ENCODE measurements at places on chromosomes 4 and X.

DNA sequence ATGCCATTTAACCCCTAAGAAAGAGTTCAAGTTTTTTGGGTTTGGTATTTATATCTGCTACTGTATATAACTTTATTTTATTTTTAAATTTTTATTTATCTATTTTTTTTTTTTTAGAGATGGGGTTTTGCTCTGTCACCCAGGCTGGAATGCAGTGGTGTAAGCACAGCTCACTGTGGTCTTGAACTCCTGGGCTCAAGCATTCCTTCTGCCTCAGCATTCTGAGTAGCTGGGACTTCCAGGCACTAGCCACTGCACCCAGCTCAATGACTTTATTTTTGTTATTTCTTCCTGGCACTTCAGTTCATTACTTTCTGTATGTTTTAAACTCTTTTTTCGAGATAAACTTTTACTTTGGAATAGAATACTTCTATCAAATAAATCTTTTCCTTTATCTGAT lies 42.4 kb upstream of the PGAM4 start:
- DNase-seq = no peak

- peak; percentile 4 for DNase-seq
These were observed 195.6 kb upstream of the TACR3 start for GRCh38 chr4:103915224-103915869.

GRCh38 chrX:108025954-108026600 lies 18.8 kb upstream of the VSIG1 start:
- DNase-seq = no peak

- no peak for DNase-seq
These were observed 124.4 kb upstream of the PCDH18 start for GRCh38 chr4:137656661-137657060.

DNA sequence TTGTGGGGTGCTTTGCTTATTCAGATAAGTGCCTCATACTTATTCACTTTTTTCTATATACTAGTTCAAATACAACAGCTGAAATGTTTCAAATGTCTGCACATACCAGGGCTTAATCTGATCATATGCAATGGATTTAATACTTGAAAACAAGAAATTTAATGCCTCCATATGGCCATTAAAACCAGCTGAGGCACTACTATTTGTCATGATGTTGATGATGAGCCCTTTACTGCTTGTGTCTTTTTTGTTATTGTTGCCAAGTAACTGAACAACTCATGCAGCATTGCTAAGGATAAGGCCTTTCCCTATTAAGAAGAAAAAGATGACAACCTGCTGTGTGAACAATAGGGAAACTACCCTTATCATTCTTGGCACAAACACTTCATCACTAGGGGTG lies 52.5 kb downstream of the MAGEB10 start:
- no peak for DNase-seq

- no peak for DNase-seq
These were observed 144.6 kb upstream of the MAP3K15 start for GRCh38 chrX:19659929-19660328.

DNA sequence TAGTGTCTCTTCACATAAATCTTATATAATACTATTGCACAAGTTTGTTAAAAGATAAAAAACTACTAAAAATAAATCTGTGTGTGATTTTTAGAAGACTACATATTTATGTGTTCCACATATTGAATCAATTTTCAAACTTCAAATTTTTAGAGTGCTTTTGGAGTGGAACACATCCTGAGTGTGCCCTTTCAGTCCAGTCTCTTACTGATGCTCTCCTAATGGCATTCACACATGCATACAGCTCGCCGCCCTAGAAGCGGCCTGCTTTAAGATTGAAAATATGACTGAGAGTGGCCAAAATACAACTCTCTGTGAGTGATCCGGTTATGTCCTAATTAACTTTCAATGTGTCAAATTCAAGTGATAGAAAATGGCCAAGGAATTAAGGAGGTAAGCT lies 628.8 kb downstream of the ANKRD50 start:
- no peak for DNase-seq

DNA sequence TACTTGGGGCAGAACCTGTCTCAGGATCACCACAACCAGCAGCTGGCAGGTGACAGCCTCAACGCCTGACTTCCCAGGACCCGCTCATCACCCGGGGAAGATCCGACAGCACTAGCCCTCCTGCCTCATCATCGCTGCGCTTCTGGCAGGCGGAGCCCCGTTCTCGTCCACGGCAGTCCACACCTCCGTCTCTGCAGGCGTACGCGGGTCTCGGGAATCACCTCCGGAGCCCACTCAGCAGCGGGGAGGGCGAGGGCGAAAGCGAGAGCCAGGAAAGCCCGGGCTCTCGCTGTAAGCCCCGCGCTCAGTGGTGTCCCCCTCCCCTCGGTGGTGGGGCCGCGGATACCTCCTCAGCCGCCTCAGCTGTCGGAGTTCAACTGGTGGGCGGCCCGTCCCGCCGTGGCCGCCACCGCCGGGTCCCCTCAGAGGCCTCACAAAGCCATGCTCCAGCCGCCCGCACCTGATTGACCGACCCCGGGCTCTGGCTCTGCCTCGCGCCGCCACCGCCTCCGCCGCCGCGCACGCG lies 518 bp upstream of the CNKSR2 start:
- DNase-seq = no peak

DNA sequence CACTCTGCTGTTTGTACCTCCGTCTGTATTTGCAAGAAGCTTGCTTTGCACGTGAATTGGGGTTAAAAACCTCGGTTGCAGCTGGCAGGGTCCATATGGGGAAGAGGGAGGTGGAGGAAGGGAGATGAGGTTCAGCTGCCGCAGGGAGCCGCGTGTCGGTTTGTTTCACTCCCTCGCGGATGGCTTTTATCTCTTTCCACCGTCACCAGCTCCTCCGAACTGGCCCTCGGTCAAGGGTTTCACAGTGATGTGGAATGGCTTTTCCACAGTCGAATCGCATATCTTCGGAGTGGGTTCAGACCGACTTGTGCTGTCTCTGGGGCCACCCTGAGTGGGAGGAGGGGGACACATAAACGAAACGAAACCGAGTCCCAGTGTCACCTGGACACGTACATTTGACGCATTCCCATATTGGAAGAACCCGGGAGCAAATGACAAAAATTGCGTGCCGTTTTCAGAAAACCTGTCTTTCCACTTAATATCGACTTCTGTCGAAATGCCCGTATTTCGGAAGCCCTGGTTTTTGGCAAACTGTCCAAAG lies 929 bp downstream of the ZBTB33 start:
- peak; percentile 27 for DNase-seq

- DNase-seq = no peak
These were observed 29.5 kb downstream of the TMEM131L start for GRCh38 chr4:153495480-153496193.

DNA sequence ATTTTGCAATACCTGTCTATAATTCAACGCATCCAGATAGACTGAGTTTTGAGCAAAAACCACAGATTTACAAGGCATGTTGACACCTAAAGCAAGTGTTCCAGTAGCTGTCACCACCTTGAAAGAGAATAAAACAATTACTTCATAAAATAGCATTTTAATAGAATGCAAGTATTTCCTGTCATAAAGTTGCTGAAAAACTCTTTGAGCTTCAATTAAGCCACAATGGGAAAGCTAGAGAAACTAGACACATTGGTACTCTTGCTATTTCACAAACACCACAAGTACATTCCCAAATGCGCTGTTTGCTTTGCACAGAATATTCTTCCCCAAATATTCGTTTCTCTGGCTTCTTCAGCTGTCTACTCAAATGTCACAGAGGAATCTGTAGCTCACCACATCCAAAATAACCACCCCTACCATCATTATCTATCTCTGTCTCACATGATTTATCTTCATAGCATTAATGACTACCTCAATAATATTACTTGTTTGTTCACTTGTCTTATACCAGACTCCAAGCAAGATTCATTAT lies 70.3 kb downstream of the DDX60 start:
- no peak for DNase-seq

DNA sequence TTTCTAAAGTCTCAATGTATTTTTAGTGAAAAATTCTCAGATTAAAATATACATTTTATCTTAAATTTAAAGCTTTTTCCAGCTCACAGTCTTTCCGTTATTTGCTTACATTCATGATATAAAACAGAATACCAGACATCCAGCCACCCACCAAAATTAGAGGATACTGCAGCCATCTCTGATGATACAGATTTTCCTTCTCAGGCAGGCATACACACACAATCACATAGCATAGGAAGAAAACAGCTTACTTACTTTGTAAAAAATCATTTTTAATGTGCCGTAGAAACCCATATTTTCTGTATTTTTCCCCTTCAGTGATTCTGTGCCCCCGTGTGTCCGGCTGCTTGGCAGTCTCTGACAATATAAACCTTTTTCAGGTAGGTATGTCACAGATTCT lies 183.7 kb downstream of the FBXW7 start:
- no peak for DNase-seq

DNA sequence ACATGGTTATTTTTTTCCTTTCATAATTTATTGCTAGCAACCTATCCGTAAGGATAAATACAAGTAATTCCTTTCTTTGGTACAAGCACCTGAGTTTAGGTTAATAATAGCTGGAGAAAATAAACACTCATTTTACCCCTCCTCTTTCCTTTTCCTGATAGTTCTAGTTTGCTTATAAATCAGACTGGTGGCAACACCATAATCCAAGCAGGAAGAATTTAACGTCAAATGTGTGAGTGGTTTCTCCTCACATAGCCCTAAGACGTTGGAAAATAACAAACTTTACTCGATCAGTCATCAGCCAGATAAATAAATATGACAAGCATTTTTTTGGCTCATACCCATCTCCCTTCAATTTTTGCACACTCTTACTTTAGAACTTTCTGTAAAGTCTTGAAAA lies 190.3 kb upstream of the FAM241A start:
- DNase-seq = no peak

GRCh38 chrX:133658293-133658911 lies 243.1 kb upstream of the GPC4 start:
- DNase-seq = no peak

DNA sequence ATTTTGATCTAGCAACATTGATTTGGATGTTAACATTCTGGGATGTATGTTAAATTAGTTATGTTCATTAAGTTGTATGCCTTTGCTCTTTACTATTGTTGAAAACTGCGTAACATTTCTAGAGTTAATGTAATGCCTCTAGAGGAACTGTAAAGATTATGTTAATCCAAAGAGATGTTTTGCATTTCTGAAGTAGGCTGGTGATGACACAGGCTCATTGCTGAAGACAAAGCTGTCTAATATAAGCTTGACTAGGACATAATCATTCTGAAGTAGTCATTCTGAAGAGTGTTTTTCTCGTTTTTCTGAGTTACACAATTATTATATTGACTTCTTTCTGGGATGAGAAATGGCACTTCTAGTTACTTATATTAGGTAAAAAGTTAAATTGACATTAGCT lies 72.9 kb downstream of the LRP2BP start:
- no peak for DNase-seq

GRCh38 chr4:40957281-40957680 lies 207.5 kb downstream of the NSUN7 start:
- DNase-seq = no peak

GRCh38 chr4:151541389-151542071 lies 132.6 kb downstream of the FHIP1A start:
- DNase-seq = peak; percentile 23

- no peak for DNase-seq
These were observed 436.6 kb downstream of the C4orf33 start for GRCh38 chr4:129532573-129532972.

DNA sequence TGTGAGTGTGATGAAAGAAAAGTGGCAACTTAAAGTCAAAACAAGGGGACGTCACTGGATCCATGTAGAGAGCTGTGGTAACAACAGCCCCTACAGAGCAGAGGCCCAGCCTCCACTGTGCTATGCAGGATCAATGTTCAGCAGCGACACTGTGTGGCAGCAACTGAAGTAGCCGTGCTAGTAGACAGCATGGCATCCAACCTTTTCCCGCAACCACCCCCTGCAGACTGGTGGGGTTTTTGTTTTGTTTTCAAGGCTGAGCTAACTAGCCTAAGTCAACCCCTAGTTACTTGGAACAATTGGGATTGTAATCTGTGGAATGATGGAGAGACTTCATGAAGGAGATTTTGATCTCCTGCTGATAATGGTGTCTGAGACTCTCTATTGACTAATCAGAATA lies 44.4 kb upstream of the PPARGC1A start:
- no peak for DNase-seq

DNA sequence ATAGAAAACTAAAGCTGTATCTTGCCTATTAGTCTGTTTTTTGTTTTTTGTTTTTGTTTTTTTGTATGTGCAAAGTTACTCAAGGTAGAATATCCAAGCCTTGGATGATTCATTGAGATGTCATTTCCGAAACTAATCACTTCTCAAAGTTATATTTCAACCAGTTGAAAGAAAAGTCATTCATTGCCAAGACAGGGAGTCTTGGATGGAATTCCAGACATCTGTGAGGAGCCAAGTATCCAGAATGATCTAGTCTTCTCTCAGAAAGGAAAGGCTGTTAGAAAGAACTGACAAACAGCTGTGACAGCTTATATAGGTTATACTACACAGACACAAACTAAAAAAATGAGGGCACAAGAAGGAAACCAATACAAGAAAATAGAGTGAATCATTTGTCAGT lies 141.1 kb upstream of the NDST3 start:
- DNase-seq = no peak
